ENCODE measurements at places on chromosomes 12 and 14.

DNA sequence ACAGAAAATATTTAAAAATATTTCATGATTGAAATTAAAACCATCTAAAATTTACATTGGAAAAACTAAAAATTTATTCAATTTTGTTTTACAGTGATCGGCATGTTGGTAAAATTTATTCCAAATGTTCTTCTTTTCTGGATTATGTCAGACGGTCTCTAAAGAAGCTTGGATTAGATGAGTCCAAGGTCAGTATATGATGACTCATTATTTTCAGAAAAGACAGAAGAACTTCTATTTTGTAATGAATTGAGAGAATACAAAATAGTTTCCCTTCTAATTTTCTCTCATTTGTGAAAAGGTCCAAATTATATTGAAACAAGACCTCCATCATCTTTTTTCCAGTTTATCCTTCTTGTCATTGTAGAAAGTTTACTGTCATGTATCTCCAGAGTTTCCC, 98.3 kb downstream of the METTL25 start:
- DNase-seq = no peak

DNA sequence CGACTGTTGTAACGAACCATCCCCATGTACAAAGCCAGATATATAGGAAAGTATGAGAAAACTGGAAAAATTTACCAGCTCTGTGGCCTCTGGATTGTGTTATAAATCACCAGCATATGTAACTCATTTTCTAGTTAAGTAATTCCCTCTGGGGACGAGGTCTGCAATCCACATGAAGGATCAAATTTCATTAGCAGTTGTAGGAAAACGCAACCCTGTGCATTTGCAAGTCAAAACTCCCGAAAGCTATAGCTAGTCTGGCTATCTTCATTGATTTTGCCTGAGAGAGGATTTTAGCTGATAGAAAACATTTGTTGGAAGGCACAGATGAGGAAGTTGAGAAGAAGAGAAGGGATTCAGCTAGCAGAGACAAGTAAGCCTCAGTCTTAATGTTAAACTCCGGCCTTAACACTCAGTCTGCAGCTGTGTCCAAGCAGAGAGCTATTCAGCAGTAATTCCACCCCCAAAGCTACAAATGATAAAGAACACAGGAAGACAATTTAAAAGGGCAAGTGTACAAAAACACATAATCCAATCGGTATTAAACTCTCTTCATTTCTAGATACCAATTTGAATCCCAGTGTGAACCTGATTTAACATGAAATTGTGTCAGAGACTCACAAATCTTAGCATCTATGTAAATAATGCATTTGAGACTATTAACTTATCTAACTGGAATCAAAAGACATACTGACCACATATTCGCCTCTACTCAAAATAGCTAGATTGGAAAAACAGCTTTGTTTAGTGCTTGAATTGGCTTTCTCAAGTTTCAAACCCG, 54.2 kb upstream of the CERS5 start:
- DNase-seq = no peak

DNA sequence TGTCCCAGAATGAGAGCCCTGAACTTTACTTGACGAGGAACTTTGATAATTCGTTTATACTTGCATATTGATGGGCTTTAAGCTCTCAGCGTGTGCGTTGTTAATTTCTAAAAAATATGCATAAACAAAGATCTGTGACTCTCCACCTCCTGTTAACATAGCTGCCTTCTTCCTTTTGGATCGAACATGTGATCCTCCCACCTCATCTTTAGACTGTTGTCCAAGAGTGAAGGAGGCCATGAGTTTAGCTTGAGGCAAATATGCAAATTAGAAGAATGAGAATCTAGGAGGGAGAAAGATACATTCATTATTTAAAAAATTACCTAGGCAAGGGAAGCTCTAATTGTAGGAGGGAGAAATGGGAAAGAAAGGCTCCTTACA, 617 bp downstream of the TTC8 start:
- no peak for DNase-seq

DNA sequence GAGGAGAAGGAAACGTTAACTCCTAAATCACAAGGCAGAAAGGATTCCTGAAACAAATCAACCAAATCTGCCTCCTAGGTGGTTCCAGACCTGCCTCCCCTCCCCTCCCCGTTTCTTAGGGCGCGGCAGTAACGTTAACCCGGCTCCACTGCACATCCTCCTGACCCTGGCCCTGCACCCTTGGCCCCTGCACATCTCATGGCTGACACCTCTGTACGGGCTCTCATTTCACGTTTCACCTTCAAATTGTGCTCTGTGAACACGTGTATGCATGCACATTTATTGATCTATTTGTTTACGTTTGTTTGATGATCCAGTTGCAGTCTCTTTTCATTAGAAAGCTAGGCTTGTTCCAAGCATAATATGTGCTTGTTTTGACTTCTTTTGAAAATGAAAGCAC, 358.1 kb downstream of the ADGRD1 start:
- no peak for DNase-seq

DNA sequence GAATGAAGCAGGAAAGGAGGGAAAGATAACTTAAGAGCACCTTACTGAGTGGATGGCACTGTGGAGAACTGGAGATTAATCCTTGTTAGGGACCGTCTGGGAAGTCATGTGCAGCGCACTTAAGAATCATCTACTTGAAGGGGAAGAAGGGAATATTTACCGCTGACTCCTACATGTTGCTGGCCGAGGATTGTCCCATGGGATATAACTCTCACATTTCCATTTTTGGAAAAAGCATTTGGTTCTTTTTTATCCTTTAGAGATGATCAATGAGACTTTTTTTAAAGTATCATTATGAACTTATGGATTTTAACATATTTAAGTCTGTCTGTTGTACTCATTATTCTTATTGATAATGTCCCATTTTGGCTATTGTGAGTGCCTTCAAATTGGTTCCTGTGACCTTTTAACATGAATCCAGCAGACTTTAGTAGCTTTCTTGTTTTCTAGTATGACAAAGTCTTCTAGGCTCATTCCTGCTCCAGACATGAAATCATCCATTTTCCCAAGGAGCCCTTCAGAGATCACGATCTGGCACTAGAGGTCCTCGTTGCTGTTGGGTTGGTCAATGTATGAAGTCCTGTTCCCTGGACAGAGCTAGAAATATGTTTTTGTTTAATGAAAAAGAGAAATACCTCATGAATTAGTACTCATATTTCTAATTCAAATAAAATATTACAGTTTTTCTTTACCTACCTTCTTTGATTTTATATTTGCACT, 20.2 kb upstream of the FAM234B start:
- DNase-seq = no peak

DNA sequence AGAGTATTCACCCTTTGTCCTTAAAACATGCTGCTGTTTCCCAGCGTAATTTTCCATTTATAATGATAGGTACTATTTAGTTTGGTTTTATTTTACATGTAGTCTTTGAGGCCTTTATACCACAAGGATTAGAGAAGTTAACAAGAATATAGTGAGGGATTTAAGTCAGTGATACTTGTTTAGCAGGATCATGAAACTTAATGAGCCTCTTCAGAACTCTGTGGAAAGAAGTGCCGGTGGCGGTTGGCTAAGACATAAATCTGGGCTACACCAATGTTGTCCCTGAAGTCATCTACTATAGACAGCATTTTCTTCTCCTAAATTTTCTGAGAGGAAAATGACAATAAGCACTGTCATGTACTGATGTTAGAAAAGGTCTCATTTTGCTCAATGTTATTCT, 1226.0 kb upstream of the SEL1L start:
- no peak for DNase-seq

Measured in kidney epithelial cell (primary cell).